ENCODE measurements at places on chromosomes 6 and 20.

GRCh38 chr20:21166801-21167200, 40.9 kb downstream of the KIZ start:
- DNase-seq: no peak

GRCh38 chr6:22636452-22636851, 67.1 kb downstream of the HDGFL1 start:
- no peak for DNase-seq

DNA sequence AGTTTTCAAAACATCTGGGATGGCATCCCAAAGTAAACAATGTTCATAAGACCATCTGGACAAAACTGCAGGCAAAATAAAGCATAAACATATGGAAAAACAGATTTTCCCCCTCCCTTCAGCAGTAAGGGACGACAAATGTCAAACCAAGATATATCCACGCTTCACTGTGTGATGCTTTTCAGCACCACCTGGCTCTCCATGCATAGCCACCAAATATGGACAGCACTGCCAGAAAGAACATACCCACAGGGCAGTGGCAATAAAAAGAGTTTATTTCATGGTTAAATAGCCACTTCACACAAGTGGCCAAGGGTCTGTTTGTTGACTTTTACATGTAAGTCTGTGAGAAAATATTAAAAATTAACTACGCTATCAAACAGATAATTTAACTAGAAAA, 23.1 kb downstream of the USP45 start:
- DNase-seq: no peak

DNA sequence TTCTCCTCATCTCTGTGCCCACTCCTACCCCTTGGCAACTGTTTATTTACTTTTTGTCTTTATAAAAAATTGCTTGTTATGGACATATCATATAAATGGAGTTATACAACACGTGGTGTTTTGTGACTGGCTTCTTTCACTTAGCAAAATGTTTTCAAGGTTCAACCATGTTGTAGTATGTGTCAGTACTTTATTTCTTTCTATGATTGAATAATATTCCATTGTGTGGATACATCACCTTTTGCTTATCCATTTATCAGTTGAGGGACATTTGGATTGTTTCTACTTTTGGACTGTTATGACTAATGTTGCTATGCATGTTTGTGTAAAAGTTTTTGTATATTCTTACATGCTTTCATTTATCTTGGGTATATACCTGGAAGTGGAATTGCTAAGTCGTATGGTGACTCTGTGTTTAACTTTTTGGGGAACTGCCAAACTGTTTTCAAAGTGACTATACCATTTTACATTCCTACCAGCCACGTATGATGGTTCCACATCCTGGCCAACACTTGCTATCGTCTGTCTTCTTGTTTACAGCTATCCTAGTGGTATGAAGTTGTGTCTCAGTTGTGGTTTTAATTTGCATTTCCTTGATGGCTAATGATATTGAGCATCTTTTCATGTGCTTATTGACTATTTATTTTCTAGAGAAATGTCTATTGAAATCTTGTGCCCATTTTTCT, 84.4 kb downstream of the SLX4IP start:
- no peak for DNase-seq

GRCh38 chr6:96864216-96865054, 27.2 kb upstream of the GPR63 start:
- DNase-seq: no peak

- DNase-seq: no peak
Observed at GRCh38 chr6:138331984-138332383, 45.7 kb upstream of the SMIM28 start.

DNA sequence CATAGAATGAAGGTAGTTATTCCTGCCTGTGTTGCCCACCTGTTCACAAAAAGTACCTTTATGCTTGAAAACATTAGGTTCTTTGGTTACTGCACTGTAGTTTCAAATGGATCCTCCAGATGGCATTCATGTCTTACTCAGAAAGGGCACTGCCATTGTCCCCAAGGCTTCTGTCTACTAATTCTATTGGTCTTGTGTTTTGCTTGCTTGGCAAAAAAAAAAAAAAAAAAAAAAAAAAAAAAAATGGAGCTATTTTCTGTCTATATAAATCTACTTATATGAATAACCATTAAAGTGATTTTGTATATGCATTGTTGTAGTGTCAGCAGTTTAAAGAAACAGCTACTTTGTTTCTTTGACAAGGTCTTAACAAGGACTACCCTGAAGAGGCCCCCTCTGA, 12.7 kb upstream of the EFHC1 start:
- no peak for DNase-seq

- DNase-seq: peak; percentile 38
Observed at GRCh38 chr20:49447946-49448809, 34.3 kb downstream of the KCNB1 start.

DNA sequence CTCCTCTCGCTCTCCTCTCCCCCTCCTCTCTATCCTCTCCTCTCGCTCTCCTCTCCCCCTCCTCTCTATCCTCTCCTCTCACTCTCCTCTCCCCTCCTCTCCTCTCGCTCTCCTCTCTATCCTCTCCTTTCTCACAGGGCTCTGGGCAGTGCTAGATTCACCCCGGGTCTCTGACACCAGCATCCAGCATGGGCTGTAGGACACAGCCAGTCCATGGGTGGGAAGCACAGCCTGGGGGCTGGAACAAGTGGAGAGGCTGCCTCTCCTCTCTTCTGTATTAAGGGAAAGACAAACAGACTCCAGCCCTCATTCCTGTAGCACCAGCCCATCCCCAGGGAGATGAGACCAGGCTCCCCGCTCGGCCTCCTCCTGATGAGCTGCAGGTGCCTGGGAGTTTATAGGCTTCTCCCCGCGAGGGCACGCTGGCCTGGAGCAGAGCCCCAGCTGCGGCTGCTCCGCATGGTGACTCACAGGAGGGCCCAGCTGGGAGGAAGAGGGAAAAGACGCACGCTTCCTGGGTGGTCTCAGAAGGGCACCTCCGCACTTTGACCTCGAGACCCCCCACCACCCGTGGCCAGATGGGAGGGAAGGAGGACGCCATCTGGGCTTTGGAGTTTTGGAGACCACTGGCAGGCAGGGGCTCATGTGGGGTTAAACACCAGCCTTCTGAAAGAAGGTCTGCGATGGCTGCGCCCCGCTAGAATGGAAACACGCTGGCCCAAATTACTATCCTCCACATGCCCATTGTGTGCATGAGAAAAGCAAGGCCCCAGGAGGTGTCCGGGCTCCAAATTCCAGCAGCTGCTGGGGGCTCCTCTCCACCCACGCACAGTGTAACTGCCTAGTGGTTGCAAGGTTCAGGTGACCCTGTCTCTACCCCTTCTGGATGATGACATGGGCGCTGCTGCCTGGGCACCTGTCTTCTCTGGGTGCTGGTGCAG, 68.0 kb downstream of the BMP7 start:
- no peak for DNase-seq

DNA sequence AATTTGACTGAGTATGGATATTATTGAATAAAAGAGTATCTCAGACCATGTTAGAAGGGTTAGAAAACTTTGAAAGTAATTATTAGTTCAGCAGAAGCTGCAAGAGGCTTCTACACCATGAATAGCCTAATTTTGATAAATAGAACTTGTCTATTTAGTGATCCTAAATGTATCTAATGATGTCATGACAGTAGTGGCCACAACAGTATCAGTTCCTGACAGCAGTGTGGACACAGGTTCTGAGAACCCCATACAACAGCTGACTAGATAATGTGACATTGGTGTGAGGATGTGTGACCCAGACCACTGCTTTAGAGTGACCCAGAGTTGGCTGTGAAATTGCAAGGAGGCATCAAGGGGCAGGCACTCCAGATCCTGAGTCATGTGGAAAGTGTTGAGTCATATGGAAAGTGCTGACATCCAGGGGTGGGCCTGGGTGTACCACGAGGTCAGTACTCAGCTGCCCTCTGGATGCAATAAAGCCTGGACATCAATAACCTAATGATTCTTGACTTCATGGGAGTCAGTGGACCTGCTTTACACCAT, 754.7 kb downstream of the DHX35 start:
- no peak for DNase-seq

DNA sequence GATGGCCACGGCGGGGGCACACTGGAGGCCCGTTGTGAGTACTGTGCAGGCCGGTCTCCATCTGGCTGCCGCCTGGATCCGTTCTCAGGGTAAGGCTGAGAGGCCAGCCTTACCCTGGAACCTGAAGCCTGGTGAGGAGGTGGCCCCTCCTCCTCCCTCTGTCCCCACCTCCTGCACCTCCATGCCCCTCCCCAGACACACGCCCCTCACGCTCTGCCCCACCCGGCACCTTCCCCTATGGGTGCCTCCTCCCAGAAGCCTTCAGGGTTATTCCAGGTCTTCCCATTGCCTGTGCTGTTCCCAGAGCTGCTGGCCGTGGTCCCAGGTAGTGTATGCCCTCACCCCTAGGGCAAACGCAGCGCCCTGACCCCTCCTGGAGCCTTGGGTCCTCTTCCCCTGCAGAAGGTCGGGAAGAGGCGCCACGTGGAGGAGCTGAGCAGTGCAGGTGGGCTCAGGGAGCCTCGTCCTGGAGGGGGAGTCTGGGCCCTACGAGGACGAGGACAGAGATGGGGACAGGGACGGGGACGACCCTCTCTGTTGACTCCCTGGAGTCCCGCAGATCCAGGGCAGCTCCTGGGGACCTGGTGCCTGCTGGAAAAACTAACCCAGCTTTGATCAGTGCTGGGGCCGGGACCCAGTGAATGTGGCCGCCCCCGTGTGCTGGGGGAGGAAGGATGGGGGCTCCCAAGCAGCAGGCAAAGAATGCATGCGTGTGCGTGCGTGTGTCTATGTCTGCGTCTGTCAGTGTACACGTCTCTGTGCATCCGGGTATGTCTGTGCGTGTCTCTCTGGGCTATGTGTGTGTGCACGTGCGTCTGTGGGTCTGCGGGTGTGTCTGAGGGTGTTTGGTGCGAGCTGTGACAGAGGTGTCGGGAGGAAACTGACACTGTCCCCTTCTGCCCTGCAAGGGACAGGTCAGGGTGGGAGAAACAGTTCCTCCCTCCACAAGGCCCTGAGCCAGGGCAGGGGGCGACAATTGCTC, 8.2 kb upstream of the HRH3 start:
- DNase-seq: no peak

- DNase-seq: peak; percentile 40
Observed at GRCh38 chr20:36538026-36538722, 3.1 kb upstream of the MYL9 start.

DNA sequence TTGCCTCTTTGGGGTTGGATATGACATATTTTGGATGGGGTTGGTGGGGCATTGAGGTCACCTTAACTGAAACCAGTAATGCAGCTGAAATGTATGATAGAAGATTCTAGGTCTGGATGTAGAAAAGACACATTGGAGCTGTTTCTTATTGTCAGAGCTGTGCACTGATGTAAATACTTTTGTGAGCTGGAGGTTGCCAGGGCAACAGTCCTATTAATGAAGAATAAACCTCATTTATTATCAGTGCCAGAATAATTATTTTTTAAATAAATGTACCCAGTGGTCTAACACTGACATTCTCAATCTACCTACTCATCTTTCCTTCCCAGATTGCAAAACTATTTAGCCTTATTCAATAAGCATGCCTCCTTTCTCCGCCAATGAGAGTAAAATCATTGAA, 57.0 kb downstream of the CAP2 start:
- DNase-seq: no peak

- no peak for DNase-seq
Observed at GRCh38 chr20:51346686-51347485, 195.6 kb downstream of the NFATC2 start.

- DNase-seq: no peak
Observed at GRCh38 chr6:168615837-168616236, 174.9 kb downstream of the SMOC2 start.

GRCh38 chr6:137980777-137981176, 113.7 kb downstream of the TNFAIP3 start:
- DNase-seq: no peak

- DNase-seq: no peak
Observed at GRCh38 chr6:42326248-42326647, 108.6 kb upstream of the MRPS10 start.

DNA sequence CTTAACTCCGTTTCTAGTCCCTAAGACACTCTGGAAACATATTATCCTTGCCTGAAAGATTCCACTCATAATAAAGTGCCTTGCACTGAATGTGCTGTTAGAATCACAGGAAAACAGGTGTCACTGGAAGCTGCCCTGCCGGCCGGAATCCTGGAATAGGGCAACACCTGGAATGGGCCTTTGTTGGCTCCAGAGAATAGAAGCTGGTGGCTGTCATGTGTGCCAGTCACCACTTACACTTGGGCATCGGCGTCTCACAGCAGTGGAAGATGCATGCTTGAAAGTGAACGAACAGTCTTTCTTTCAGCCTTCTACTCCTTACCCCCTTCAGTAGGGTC, 90.8 kb upstream of the AFDN start:
- DNase-seq: no peak

- no peak for DNase-seq
Observed at GRCh38 chr6:125533710-125534397, 215.6 kb upstream of the HEY2 start.

- no peak for DNase-seq
Observed at GRCh38 chr6:150651808-150652470, 52.3 kb downstream of the PLEKHG1 start.

DNA sequence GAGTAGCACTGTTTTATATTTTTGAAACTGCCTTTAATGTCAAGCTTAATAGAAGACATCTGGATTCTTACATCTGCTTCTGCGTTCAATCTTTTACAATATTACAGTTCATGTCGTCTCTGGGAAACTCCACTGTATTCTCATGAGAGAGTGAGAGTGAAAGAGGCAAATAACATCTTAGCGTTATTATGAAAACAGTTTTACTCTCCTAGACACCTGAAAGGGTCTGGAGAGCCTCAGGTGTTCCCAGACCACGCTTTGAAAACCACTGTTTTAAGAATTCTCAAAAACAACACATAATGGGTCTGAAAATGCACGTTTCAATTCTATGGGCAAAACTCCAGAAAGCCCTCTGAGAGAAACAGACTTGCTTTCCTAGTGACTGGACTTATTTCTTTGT, 63.3 kb downstream of the ARHGAP18 start:
- peak; percentile 76 for DNase-seq

DNA sequence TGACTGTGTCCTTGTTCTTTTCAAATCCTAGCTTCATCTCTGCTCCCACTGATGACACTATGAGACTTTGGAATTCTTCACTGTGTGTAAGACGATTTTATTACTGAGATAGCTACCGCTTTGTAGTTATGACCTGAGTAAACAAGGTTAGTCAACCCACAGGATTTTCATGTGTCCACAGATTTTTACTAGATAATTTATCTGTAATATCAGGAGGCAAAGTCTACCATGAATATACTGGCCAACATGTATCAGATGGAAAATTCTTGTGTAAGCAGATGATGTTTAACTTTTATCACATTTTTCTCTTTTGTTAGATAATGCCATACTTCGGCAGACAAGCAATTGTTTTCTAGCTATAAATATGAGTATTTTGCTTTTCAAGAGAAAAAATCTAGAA, 119.8 kb downstream of the SGK1 start:
- DNase-seq: no peak

- no peak for DNase-seq
Observed at GRCh38 chr6:43677759-43678158, 9.8 kb downstream of the MRPS18A start.

DNA sequence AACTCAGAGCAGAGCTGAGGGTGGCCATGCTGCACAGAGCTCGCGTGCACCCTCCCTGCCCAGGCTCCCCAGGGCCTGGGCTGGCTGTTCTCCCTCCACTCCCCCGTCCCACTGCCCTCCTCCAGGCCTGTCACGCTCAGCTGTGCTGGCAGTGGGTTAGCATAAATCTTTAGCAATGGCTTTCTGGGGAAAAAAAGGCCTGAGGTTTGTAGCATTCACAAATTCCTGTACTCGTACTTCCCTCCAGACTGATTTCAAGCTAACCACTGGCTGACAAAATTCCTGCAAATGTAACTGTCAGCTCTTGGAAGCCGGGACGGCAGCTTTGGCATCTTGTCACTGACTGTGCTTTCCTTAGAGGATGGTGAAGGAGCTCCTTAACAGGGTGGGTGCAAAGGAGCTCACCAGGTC, 22.3 kb upstream of the SMOC2 start:
- DNase-seq: no peak

Data from hindlimb muscle (tissue), 1 donor.